ENCODE measurements at places on chromosomes 1 and 21. TPM values are rescaled to one million over a fixed set of nuclear protein-coding genes. Genes with fewer than 3 reads are reported as not detected.

MYBPHL gene
- total RNA-seq, result not detected

DNA sequence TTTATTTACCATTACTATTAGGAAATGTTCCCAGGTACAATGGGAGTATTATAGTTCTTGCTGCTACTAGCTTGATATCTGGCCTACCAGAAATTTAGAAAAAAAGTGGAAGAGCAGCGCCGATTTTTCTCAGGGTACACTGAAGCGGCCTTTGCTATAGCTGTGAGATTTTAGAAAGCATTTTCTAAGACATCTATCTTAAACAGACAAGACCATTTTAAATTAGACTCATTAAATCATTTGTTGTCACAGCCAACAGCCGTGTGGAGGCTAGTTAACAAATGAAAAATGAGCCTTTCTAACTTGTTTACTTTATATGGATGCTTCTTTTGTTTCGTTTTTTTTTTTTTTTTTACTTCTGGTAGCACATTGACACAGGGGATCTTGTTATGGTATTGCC, 183.2 kb upstream of the ZRANB2 start:
- DNase-seq, result no peak

GRCh38 chr21:39313042-39313570, 326 bp downstream of the BRWD1 start:
- DNase-seq, result no peak

SELL gene
- not detected for total RNA-seq

FAM177B gene
- not detected for total RNA-seq

PPIAL4G gene
- not detected for total RNA-seq

GRCh38 chr1:14516974-14517840, 81.3 kb upstream of the KAZN start:
- DNase-seq, result peak; percentile 72

GRCh38 chr1:235933017-235933765, 66.5 kb upstream of the LYST start:
- DNase-seq, result no peak

- DNase-seq, result no peak
Measured at GRCh38 chr1:109630081-109630897, 10.7 kb downstream of the AMPD2 start.

DNA sequence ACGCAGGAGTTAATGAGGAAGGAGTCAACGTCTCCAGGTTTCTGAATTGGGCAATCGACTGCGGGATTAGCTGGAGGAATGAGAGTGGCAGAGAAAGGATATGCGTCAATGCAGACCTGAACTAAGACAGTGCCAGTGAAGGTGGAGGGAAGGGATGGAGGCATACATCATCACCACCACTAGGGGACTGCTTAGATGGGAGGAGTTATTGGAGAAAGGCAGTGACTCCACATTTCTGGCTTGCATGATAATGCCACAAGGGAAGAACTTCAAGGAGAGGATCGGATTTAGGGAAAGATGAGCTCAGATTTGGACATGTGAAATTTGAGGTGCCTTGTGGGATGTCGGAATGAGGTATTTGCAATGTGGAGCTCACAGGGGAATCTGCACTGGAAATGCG, 17.5 kb downstream of the VASH2 start:
- DNase-seq, result no peak

DNA sequence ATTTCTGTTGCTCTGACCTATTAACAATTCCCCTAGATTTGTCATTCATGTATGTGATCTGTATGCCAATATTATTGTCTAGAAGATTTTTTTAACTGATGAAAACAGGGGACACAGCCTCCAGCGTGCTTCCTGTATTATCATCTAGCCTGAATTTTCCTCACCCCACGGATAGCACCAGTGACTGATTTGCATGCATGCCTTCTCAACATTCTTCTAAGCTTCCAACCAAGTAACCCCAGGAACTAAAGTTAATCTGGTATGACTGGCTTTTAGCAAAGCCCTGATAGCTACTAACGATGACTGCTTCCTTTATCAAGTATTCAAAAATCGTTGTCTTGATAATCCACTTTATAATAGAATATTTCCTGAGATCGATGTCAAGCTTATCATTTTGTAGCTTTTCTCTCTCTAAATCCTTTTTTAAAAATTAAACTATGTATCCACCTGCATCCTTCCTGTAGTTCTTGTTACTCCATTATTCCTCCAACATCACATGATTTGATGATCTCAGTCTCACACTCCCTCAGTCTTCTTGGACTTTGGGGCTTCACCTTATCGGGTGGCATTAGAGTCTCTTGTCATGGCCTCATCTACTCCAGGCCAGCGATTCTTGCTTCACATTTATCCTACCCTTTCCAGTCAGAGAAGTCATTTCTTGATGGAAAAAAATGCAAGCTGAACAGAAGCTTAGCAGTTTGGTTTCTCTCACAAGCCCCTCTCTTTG, 19.0 kb downstream of the BCAR3 start:
- DNase-seq, result peak; percentile 63

GRCh38 chr1:46619656-46620258, 3.1 kb upstream of the MOB3C start:
- no peak for DNase-seq

DNA sequence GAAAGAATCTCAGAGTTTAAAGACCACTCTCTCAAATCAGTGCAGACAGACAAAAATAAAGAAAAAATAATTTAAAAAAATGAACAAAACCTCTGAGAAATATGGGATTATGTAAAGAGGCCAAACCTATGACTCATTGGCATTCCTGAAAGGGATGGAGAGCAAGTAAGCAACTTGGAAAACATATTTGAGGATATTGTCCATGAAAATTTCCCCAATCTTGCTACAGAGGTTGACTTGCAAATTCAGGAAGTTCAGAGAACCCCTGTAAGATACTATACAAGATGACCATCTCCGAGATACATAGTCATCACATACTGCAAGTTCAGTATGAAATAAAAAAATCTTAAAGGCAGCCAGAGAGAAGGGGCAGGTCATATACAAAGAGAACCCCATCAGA, 43.7 kb upstream of the IVNS1ABP start:
- no peak for DNase-seq

DNA sequence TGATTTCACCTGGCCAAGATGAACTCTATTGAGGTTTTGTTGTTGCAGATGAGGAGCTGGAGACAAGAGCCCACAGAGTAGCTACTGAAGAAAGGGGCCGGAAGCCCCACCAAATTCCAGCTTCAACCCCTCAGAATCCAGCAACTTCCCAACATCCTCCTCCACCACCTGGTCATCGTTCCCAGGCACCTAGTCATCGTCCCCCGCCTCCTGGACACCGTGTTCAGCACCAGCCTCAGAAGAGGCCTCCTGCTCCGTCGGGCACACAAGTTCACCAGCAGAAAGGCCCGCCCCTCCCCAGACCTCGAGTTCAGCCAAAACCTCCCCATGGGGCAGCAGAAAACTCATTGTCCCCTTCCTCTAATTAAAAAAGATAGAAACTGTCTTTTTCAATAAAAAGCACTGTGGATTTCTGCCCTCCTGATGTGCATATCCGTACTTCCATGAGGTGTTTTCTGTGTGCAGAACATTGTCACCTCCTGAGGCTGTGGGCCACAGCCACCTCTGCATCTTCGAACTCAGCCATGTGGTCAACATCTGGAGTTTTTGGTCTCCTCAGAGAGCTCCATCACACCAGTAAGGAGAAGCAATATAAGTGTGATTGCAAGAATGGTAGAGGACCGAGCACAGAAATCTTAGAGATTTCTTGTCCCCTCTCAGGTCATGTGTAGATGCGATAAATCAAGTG, 14.3 kb downstream of the CD2 start:
- DNase-seq, result no peak

- DNase-seq, result no peak
Measured at GRCh38 chr21:42058631-42059111, 12.4 kb upstream of the UMODL1 start.

KLHDC8A gene
- 9.6 TPM for total RNA-seq

DNA sequence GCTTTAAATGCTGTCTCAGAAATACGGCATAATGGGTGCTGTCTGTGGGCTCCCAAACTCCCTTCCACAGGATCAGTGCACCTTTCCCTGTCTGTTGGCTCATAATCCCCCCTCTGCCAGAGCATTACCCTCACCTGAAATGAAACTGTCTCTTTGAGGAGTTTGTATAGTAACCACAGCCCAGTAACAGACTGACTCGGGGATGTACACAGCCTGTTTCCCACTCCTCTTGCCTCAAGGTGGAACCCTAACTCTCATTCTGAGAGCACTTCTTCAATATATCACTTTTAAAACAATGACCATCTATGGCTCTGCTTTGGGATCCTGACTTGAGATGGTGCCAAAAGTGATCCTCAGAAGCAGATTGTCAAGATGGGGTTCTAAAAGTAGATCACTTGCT, 332.5 kb downstream of the AMY1C start:
- no peak for DNase-seq

- no peak for DNase-seq
Measured at GRCh38 chr1:87325982-87326738, 2.5 kb upstream of the LMO4 start.

OR10Z1 gene
- total RNA-seq, result not detected

KCTD3 gene
- 31.5 TPM for total RNA-seq

LAX1 gene
- 0.06 TPM for total RNA-seq

DNA sequence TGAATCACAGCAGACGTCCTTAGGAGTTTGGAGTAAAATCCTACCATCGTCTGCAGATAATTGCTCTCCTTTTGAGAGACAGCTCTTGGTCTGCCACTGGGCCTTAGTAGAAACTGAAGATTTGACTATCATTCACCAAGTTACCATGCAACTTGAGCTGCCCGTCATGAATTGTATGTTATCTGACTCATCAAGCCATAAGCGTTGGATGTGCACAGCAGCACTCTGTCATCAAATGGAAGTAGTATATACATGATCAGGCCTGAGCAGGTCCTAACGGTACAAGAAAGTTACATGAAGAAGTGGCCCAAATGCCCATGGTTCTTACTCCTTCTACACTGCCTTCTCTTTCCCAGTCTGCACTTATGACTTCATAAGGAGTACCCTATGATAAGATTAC, 317.8 kb downstream of the GPATCH2 start:
- no peak for DNase-seq

RNU1-4 gene
- under 0.01 TPM for total RNA-seq

DNA sequence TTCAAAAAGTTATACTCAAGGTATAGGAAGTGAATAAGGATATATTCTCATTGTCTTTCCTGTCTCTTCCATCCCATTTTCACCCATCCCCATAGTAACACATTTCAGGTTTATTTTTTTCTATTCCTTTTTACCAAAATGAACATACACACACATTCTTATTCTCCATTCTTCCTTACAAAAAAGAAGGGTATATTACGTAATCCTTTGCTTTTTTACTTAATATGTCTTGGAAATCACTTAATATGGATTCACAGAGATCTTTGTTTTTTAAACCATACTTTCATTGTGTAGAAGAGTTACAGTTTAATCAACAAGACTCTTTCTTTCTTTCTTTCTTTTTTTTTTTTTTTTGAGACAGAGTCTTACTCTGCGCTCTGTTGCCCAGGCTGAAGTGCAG, 128.2 kb upstream of the BMP8A start:
- DNase-seq, result no peak

GRCh38 chr1:109243860-109244552, 5.3 kb upstream of the CELSR2 start:
- no peak for DNase-seq

DNA sequence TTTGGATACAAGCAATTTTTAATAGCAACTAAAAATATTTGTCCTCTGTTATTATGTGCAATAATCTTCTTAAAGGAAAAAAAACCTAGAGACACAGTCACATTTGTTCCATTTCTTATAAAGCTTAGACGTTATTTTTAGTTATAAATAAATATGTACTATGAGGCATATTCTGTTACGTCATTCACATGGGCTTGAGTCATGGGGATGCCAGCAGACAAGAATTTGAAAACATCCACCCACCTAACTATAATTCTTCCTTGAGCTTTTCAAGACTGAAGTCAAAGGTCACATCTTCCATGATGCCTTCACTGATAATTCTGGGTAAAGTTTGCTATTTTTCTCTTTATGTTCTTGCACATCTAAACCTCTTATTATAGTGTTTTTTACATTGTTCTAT, 268.8 kb downstream of the KCTD3 start:
- DNase-seq, result no peak
